ENCODE measurements at places on chromosomes 16 and 17.
A peak's percentile ranks its signal among the peaks of the same experiment; 100 is the strongest.

- no peak for DNase-seq
Measured at GRCh38 chr16:6611535-6611934, 721.1 kb upstream of the RBFOX1 start.

- no peak for DNase-seq
Measured at GRCh38 chr16:83215406-83216001, 588.7 kb downstream of the CDH13 start.

DNA sequence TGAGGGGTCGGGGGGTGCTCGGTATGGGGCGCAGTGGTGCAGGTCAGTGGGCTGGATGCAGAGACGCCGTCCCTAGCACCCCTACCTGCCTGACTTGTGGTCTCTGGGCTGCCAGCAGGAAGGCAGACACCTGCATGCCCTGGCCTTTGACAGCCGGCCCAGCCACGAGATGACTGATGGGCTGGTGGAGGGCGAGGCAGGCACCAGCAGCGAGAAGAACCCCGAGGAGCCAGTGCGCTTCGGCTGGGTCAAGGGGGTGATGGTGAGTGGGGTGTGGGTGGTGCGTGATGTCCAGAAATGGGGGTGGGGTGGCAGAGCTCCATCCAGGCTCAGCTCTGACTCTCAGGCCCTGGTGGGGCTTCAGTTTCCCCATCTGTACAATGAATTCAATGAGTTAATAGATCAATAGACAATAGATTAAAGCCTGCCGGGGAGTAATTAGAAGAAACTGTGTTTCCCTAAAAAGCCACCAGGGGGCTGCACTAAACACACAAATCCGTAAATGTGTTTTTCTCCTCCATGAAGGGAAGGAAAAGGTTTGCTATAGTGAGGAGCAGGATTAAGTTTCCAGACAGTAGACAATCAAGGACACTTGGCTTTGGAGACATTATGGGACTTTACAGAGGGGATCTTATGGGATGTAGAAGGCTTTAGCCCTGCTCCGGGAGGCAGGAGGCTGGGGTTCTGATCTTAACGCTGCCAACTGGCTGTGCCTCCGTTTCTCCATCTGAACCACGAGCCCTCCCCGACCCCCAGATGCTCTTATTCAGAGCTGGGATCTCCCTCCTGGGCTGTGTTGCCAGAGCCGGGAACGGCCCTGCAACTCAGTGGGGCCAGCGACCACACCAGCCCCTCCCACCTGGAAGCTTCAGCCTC is 2.2 kb downstream of the SLC12A3 start:
- no peak for DNase-seq

- DNase-seq, result no peak
Measured at GRCh38 chr17:79044462-79044861, 20.5 kb downstream of the C1QTNF1 start.

DNA sequence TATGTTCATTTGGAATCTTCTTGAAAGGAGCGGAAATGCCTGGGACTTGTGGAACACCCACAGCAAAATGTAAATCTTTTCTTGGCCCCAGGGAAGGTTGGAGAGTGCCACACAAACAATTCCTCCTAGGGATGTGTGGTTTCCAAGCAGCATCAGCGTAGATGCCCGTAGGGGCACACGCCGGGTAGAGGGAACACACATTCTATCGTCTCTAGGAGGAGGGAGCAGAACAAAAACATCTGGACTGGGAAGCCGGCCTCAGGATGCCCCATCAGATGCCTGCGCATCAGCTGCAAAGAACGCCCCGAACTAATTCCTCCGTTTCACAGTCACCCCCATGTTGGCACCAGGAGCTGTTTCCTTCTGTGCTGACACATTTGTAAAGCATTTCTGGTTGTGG is 357.9 kb upstream of the ZFHX3 start:
- no peak for DNase-seq

DNA sequence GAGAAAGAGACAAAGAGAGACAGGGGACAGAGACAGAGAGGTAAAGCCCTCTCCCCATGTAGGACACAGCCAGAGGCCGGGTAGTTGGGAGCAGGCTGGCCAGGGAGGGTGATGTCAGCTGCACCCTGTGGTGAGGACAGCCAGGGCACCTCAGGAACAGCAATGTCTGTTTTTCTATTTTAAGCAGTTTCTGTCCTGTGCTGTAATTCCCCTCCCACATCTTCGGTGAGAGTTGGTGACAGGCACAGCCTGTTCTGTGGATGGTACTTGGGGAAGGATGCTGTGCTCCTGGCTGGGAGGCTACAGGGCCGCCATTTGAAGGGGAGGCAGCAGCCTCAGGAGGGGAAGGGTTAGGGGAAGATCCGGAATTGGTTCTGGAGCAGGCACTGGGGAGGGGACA is 163.5 kb downstream of the SDK2 start:
- DNase-seq, result peak; percentile 44

- DNase-seq, result no peak
Measured at GRCh38 chr17:58270476-58271215, 10.1 kb downstream of the MPO start.

GRCh38 chr17:81980707-81981343 is 3.4 kb downstream of the ASPSCR1 start:
- DNase-seq, result no peak

DNA sequence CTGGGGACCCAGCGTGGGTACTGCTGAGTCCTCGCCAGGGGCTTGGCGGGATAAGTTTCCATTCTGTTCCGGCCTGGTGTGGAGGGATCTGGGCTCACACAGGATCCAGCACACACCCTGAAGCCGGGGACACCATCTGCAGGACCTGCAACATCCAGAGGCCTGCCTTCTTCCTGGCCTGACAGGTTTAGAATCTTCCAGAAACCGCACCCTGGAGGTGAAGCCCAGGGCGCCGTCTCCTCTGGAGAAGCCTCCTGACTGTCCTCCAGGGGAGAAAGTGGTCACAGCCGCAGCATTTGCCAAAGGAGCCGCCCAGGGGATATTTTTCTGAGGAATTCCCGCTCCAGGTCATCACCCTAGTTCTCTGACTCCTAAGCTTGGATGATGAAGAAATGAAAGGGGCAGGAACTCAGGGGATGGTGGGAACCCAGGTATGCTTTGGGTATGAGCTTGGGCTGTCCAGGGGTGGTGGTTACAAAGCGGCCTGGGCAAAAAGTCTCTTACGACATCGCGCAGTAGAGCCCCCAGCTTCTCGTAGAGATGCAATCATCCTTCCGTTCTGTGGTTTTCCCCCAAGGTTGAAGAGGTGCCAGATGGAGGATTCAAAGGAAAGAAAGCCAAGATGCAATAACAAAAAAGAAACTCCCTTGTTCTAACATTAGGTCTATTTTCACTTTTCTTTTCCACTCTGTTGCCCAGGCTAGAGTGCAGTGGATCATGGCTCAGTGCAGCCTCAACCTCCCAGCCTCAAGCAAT is 9.1 kb upstream of the CRISPLD2 start:
- DNase-seq, result no peak

GRCh38 chr17:62189377-62189776 is 124.3 kb upstream of the MED13 start:
- no peak for DNase-seq

GRCh38 chr16:66382966-66383299 is 16.4 kb downstream of the CDH5 start:
- DNase-seq, result no peak

DNA sequence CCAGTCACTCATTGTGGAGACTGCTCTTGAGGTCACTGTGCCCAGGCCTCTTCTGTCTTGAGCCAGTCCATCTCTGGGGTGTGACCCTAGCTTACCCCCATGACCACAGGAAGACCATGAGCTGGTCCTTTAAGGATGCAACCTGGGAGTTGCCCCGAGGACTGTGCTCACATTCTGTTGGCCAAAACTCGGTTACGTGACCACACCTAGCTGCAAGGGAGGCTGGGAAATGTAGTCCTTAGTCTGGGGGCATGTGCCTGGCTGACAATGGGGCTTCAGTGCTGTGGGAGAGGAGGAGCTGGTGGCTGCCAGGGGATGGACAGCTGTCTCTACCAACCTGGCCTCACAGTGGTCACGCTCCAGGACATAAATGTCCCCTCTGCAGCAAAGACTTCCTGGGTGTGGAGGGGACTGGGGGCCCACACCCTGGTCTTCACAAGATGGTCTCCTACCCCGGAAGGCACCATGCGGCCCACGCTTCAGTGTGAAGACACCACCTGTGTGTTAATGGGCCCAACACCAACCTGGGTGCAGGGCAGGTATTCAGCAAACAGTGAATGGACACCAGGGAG is 55.4 kb downstream of the JPH3 start:
- DNase-seq, result no peak

- no peak for DNase-seq
Measured at GRCh38 chr16:28873543-28874201, 4.6 kb upstream of the ATP2A1 start.

GRCh38 chr16:30122604-30123160 is 338 bp downstream of the MAPK3 start:
- no peak for DNase-seq

GRCh38 chr17:78821961-78822360 is 18.7 kb downstream of the USP36 start:
- DNase-seq, result no peak

DNA sequence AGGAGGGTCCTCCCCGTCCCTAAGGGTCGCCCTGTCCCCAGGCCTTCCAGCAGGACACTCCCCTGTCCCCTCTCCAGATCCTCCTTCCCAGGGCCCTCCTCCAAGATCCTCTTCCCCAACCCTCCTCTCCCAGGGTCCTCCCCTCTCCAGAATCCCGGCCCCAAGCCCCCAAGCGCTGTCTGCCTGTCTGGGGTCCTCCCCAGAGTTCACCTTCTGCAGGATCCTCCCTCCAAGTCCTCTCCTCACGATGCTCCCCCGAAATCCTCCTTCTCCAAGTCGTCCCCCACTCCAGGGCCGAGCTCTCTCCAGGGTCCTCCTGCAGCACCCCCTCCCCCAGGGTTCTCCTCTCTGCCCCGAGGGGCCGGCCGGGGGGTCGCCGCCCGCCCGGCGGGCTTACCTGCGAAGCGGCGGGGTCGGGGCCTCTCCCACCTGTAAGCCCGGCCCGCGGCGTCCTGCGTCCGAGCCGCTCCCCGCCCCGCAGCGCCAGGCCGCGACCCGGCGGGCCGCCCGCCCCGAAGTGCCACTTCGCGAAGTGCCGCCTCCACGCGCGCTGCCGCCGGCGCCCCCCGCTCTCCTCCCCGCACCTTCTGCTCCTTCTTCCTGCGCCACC is 678 bp upstream of the BAIAP2 start:
- no peak for DNase-seq

GRCh38 chr17:57260325-57261083 is 4.2 kb downstream of the MSI2 start:
- no peak for DNase-seq

GRCh38 chr16:10667239-10667638 is 27.5 kb downstream of the TEKT5 start:
- no peak for DNase-seq

DNA sequence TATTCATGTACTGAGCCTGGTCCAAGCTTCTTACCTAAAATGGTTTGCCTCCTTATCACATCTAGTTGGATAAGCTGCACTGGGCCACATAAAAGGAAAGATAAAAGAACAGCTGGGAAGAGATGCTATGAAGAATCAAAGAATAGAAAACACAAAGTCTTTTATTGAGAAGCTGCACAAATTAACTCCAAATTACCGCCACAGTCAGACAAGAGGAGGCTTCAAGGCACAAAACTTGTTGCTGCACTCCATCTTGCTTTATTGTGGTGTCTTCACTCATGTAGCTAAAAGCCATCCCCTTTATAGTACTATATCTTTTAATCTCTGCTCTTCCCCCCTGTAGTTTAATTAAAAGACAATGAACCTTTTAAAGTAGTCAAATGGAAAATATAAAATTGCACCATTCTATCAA is 330.6 kb upstream of the PMFBP1 start:
- DNase-seq, result no peak

DNA sequence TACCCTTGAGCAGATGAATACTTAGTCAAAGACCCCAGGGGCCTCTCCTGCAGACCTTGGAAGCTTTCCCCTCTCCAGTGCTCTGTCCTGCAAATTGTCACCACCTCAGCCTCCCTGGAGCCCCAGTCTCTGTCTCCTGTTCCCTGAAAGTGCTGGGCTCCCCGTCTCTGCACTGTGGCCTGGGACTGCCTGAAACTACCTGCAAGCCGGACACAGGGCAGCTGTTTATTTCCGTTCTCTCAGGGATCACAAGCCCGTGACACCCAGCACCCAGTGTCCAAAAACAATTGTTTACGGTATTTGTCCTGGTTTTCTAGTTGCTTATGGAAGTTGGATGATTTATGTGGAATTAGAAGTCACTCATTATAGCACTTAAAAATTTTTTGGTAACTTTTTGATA is 81.6 kb upstream of the CHMP6 start:
- DNase-seq, result no peak

- no peak for DNase-seq
Measured at GRCh38 chr17:81891303-81891552, 158 bp downstream of the ALYREF start.

All from occipital lobe (tissue), 3 donors.